ENCODE measurements at places on chromosomes 16 and 17.

DNA sequence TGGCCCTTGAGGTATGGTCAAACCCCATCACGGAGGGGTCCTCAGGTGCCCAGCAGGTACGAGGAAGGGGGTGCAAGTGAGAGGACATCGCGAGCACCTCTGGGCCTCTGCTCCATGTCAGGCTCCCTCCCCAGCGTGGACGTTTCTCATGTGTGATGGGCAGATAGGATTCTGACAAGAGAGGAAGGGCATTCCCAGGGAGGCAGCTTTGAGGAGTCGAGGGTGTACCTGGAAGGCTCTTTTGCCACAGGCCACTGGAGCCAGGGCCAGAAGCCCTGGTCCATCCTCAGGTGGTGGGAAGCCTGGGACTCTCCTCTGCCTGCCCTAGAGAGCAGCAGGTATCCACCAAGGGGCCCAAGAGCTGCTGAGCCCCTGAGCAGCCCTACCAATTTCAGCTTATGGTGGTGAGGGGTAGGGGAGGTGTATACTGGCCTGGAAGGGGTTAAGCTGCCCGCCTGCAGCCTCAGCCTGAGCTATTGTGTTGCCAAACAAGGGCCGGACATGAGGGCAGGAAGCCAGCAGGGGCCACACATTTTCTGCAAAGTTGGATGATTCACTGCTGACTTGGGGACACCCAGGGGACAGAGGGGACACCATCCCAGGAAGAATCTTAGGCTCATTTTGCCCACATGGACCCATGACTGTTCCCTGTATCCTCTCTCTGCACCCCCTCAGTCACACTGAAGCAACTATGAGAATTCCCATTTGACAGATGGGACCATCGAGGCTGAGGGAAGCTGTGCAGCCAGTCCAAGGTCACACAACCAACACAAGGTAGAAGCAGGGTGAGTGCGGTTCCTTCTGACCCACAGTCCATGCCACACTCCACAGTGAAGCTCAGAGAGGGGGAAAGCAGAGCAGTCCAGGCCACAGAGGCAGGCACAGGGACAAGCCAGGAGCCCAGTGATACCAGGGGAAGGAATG lies 1.7 kb downstream of the CDH5 start:
- DNase-seq = no peak

DNA sequence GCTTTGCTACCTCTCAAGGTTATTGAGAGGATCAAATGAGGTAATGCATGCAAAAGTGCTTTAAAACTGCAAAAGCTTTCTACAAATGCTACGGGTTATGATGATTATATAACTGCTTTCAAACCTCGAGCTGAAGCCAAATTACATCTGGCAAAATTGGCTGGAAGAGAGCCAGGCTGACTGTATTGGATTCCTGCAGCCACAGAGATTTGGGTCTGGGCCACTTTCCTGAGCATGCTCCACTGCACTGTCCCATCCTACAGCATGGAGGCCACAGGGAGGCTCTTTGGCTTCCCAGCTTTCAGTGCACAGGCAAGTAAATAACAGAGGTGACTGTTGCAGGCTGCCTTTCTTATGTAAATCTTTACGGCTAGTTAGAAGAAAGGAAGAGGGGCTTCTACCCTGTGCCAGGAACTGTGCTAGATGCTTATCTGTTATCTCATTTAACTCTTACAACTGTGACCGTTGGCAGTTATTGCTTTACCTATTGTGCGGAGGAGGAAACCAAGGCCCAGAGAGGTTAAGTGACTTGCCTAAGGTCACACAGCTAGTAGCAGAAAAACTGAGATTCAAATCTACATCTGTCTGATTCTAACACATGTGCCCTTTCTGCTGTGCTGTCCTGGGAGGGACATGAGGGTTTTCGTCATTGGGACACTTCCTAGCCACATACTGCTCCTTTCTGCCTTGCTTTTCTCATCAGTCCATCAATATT lies 121.8 kb downstream of the SPACA3 start:
- DNase-seq = no peak

DNA sequence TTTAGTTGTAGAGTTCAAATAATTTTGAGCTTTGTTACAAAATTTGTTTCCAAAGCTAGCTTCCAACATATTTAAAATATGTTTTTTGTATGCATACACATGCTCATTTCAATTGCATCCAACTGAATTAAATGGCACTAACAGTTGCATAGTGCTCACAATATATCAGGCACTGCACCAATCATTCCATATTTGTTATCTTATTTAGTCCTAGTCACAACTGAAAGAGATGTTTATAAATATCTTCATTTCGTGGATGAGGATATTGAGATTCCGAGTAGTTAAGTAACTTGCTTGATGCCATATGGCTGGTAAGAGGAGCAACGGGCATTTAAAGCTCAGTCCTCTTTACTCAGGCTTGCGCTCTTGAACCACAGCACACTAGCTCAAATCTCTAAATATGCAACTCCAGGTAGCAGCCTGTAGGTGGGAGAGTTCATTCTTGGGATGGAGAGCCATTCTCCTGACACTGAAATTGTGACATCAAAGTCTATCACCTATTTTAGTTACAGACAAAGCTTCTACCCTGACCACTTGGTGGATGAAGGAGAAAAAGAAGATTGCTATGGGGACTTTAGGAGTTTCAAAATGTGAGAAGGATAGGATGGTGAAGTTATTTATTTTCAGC lies 118.0 kb upstream of the CA10 start:
- DNase-seq = no peak

DNA sequence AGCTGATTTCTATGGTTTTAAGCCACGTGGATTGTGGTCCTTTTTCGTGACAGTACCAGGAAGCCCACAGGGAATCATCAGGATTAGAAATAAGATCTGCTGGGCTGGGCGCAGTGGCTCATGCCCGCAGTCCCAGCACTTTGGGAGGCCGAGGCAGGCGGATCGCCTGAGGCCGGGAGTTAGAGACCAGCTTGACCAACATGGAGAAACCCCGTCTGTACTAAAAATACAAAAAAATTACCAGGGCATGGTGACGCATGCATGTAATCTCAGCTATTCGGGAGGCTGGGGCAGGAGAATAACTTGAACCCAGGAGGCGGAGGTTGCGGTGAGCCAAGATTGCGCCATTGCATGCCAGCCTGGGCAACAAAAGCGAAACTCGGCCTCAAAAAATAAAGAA lies 6.5 kb downstream of the NMRAL1 start:
- no peak for DNase-seq

- no peak for DNase-seq
Observed at GRCh38 chr17:7484919-7485377, 782 bp downstream of the POLR2A start.

DNA sequence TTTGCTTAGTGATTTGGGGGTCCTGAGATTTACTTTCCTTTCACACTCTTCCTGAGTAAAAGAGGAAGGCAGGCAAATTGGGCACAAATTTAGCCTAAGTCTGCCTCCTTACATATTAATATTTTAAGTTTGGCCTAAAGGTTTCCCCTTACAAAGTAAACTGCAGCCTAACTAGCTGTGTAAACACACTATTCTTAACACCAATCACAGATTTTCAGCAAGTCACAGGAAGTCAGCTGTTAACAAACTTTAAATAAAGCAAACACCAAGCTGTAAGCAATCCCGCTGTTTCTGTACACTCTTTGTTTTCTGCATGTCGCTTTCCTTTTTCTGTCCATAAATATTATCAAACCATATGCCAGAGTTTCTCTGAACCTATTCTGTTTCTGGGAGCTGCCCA lies 45.1 kb upstream of the ABCC11 start:
- no peak for DNase-seq

GRCh38 chr17:81515530-81516041 lies 3.0 kb upstream of the ACTG1 start:
- DNase-seq = no peak

- DNase-seq = no peak
Observed at GRCh38 chr17:79746889-79747507, 16.3 kb downstream of the ENPP7 start.

- no peak for DNase-seq
Observed at GRCh38 chr17:17154981-17155380, 51.2 kb downstream of the PLD6 start.

DNA sequence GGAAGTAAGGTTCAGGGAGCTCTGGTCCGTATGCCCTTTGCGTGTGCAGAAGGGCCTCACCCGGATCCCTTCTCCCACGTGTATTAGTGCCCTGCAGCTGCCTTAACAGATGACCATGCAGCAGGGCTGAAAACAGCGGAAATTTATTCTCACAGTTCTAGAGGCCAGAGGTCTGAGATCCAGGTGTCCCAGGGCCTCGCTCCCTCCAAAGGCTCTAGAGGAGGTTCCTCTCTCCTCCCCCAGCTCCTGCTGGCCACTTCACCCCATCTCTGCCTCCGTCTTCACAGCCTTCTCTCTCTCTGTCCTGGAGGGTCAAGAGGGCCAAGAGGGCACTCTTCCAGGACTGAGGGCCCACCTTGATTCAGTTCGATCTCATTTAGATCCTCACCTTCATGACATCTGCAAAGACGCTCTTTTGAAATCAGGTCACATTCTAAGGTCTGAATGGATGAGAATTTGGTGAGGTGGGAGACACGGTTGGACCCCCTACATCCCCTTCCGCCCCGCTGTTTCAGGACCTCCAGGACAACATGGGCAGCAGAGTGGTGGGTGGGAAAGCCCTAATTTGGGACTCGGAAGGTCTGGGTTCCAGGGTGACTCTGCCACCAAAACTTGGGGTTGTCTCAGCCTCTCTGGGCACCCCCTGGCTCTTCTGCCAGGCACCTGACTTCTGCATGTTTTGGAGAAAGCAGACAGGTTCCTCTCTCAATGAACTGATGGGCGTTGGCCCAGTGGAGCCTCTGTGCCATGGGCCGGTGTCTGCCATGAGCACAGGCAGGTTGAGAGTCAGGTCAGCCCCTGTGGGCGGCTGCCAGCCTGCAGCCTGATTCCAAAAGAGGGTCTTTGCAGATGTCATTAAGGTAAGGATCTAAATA lies 361.2 kb downstream of the SEC14L1 start:
- peak; percentile 51 for DNase-seq

DNA sequence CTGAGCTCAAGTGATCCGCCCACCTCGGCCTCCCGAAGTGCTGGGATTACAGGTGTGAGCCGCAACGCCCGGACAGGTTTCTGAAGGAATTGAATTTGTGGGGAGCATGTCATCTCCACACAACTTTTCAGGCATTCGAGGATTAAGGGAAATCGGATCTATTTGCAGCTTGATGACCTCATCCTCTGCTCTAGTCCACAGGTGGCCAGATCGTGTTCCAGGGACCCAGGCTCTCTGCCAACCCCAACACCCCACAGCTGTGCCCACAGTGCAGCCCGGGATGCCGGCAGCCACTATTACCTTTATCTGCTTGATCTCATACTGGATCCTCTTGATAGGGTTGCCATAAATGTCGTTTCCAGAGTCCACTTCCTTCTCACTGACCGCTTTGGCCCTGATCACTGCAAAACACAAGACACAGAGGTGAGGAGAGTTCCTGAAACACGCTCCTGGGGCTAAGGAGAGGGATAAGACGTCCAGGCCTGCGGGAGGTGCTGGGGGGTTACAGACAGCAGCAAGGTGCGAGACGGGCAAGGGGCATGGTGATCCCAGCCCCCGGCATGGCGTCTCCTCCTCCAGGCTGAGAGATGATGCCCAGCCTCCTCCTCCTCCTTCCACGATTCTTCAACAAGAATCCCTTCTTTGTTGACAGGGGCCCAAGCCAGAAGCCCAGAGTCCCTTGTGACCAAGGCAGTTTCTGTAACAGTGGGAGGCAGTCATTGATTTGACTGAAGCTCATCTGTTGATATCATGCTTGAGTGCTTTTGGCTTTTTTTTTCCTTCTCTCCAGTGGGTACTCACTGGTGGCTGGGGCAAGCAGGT lies 29.3 kb downstream of the CEP295NL start:
- DNase-seq = no peak

DNA sequence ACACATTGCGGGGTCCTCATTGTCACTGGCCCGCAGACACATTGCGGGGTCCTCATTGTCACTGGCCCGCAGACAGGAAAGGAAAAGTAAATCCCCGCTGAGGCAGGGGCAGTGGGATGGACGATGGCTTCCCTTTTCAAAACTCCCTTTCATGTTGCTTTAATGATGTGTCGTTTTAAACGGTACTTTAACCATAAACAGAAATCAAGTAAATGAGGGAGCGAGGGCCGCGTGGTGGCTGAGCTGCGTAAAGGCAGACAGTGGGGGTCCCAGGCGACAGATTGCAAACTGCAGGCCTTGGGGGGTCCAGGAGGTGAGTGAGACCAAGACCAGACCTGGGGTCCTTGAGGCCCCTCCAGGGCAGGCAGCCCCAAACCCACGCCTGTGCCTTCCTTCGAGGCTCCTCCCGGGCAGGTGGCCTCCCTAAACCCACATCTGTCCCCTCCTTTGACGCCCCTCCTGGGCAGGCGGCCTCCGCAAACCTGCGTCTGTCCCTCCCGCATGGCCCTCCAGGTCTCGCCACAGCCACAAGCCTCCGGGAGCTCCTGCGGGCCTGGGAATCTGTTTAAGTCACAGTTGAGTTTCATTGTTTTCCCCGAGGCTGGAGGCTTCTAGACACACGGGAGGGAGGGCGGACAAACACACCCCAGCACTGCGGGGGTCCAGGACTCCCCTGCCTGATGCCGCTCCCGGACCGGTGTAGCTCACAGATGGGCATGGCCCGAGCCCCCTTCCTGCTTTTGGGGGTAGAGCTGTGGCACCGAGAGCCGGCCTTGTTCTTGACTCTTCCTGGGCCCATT lies 7.3 kb downstream of the PIEZO1 start:
- DNase-seq = peak; percentile 54

DNA sequence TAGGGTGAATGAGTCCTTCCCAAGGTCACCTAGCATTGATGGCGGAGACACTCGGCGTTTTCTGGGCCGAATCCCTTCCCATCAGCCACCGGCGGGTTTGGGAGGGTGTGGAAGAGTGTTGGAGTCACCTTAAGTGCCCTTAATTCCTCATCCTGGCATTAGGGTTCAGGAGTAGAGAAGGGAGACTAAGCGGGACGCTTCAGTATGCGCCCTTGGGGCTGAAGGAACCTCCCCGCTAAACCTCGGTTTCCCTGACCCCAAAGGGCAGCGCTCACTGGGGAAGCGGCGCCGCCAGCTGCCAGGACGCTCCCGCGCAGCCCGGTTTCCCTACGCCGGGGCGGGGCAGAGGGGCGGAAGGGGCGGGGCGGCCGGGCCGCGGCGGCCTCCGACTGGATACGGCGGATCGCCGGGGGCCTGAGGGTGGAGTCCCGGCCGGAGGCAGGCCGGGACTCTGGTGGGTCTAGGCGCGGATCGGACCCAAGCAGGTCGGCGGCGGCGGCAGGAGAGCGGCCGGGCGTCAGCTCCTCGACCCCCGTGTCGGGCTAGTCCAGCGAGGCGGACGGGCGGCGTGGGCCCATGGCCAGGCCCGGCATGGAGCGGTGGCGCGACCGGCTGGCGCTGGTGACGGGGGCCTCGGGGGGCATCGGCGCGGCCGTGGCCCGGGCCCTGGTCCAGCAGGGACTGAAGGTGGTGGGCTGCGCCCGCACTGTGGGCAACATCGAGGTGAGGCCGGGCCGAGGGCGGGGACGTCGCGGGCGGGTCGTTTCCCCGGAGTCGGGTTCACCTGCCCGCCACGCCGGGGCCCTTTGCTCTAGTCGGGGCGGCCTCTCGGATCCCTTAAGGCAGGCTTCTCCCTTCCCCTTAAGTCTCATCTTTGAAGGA lies at the start of gene DHRS11:
TSS of gene DHRS11 (plus strand) at position 446 of the 882 bp plus-strand sequence. CDS start at position 577, 131 bp downstream.
- peak; percentile 94 for DNase-seq

DNA sequence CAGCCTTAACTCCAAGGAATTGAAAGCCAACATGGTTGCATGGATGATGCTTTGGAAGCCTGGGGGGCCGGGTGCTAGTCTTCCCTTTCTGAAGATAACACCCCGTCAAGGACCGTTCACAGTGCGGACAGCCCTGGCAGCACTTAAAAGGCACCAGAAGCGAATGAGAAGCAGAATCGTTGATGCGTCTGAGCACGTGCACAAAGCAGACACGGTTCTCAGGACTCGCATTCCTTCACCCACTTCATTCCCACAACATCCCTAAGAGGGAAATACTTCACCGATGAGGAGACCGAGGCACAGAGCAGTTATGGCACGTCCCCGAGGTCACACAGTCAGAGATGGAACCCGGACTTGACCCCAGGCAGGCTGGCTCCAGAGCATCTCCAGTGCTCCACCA lies 14.2 kb downstream of the TRPV1 start:
- peak; percentile 54 for DNase-seq
